Upper lobe of right lung (tissue), 1 donor: ENCODE measurements at places on chromosomes 13 and 19. TPM values are rescaled to one million over a fixed set of nuclear protein-coding genes. Genes with fewer than 3 reads are reported as not detected.
A peak's percentile ranks its signal among the peaks of the same experiment; 100 is the strongest.

GRCh38 chr19:12141405-12141736 lies 1.2 kb upstream of the ZNF20 start:
- no peak for DNase-seq

GRCh38 chr13:94119360-94119936 lies 360.0 kb downstream of the DCT start:
- peak; percentile 66 for DNase-seq

DNA sequence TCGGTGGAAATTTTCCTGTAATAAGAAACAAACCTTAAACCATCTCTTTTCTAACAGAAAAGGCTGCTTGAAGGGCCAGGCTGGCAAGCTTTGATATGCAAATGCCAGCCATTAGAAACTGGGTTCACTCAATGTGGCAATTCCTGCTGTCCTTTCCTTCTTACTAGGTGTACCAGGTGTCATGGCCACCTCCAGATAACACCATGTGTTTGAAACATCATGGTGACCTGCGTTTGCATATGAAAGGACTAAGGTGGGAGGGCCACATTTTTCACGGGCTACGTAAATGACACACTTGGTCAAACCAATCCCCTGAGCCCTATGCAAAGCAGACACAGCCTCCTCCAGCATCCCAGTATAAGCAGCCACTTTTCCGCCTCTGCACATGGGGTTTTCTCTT lies 789.1 kb upstream of the SLITRK5 start:
- no peak for DNase-seq

DNA sequence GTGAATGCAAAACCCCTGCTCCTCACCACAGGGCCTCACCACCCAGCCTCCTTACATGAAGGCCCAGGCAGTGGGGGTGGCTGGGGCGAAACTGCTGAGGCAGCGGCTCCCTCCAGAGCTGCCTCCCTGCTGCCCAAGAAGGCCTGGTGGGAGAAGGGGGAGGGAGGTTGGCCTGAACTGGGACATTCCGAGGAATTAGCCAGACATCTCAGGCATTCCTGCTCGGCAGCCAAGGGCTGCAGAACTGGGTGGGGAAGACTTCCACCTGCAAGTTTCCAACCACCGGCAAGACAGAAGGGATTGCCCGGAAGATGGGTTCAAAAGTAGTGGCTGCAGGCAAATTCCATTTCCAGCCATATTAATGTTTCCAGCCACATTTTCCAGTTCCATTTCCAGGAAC lies 2.3 kb upstream of the PSPN start:
- DNase-seq: no peak

- no peak for DNase-seq
These were observed 1390.7 kb downstream of the SLITRK5 start for GRCh38 chr13:89061821-89062220.

GARIN5A gene
- total RNA-seq: 3.8 TPM

NUP62 gene
- total RNA-seq: 39.3 TPM
